ENCODE measurements at places on chromosomes 5 and 9.
A peak's percentile ranks its signal among the peaks of the same experiment; 100 is the strongest.

DNA sequence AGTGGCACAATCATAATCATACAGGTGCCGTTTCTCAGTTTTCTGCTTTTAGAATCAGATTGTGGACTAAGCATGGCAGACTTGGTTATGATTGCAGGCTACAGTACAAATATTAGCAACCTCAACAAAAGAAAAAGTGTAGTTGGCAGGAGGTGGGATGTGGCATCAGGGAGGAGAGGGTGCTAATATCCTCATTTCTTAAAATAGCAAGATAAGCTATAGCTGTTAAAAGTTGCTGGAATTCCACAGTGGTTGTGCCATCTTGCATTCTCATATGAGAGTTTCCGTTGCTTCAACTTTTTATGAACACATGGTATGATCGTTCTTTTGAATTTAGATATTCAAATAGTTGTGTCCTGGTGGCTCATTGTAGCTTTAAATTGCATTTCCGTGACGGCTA is 21.4 kb downstream of the PIP5K1B start:
- DNase-seq: no peak

GRCh38 chr9:107650995-107651394 is 161.4 kb upstream of the KLF4 start:
- DNase-seq: no peak

DNA sequence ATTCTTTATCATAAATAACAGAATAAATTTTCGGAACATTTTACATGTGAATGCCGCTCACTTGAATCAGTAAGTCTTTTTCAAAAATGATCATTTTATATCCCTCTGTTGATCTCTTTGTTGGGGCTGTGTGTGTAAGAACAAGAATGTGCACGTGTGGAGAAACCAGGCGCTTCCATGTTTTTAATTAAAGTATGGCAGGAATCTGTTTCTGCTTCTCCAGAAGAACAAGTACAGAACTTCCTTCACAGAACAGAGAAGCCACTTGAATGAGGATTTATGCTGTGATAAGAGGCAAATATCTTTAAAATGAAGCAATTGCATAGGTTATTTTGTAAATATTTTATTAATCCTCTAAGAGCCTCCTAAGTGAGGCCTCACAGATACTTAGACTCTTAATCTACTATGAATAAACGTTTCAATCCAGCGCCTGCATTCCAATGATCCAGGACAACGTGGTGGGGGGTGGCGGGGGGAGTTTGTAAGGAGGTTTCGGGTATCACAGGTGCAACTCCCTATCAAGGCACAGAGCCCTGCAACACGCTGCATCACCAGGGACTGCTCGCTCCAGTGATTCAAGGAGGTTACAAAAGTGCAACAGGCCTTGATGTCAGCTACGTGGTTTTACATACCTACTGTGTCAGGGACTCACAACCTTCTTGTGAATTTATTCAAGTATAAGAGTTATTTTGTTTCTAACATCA is 409.2 kb downstream of the BNC2 start:
- no peak for DNase-seq

GRCh38 chr9:109771087-109771486 is 8.9 kb upstream of the PALM2AKAP2 start:
- DNase-seq: no peak

DNA sequence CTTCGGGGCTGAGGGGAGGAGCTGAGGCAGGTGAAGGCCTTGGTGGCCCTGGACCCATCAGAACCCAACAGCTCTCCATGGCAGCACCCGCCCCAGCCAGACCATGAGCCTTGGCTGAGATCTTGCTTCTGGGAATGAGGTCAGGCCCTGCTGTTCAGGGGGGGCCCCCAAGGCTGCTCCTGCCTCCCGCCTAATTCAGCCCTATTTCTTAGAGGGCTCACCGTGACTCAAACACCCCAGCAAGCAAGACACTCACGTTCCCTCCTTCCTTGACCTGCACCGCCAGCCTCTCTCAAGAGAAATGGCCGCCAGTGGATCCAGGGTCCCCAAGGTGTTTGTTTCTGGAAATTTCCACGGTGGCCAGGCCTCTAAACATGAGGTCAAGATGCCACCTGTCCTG is 61.4 kb upstream of the PPP1R26 start:
- DNase-seq: no peak

DNA sequence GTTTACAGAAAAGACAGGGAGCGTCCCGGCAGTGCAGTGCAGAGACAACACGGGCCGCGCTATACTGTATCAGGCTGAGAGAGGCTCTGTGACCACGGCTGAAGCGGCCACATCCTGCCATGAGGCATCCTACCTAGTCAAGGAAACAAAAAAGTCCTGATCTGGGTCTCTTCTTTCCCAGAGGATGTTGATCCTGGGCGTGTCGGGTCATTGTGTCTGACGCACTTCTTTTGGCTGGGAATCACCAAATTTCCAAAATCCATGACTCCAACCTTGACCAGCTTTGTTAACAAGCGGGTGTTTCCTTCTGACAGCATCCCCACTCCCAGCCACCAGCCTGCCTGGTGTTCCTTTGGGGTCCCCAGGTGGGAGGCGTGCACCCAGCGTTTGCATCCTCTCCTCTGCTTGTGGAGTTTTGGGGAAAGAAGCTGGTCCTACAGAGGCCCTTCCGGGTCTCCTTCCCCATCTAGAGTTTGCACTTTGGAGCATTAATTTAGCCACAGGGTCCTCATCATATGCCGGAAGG is 91.4 kb upstream of the RAI14 start:
- DNase-seq: no peak

- no peak for DNase-seq
Measured at GRCh38 chr5:113256671-113257452, 177.9 kb downstream of the TSSK1B start.

DNA sequence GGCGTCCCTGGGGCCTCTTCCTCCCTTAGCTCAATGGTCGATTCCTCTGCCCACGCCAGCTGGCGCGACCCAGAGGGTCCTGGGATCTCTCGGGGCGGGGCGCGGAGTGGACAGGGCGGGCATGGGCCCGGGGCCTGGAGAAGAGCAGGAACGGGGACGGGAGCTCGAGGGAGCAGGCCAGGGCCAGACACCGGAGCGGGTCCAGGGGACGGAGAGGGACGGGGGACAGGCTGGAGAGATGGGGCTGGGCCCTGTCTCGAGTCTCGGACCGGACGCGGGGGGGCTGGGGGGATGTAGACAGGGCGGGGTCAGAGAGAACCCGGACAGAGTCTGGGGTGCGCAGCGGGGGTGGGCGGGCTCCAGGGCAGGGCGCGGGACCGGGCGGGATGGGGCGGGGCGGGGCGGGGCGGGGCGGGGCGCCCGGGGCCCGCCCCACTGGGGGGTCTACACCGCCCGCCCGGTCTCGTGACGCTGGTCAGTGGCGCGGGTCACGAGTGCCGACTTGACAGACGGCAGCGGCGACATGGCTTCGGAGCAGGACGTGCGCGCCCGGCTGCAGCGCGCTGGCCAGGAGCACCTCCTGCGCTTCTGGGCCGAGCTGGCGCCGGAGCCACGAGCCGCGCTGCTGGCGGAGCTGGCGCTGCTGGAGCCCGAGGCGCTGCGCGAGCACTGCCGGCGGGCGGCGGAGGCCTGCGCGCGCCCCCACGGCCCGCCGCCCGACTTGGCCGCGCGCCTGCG is at the start of gene UAP1L1:
Gene UAP1L1 (plus strand): TSS at position 508 of the 738 bp plus-strand sequence. CDS start 16 bp downstream, at position 524.
- peak; percentile 75 for DNase-seq

Data from substantia nigra (tissue), 51 donors.